A549 treated with GW870086 at 1 μM for 4 hours (cell line): ENCODE measurements at places on chromosomes 3 and 15. TPM values are rescaled to one million over a fixed set of nuclear protein-coding genes. Genes with fewer than 3 reads are reported as not detected.

MOBP gene
- 0.09 to 0.37 TPM in 2 of 5 replicates, not detected in the others for total RNA-seq

IGF1R gene
- total RNA-seq: 39.1 to 53.3 TPM (median 52.2 TPM) in 5 replicates

SLCO3A1 gene
- 20.0 to 25.6 TPM (median 22.9 TPM) in 5 replicates for total RNA-seq

RUBCN gene
- total RNA-seq: 7.7 to 10.7 TPM (median 9.7 TPM) in 5 replicates

SEMA3B gene
- total RNA-seq: 5.1 to 9.7 TPM (median 7.3 TPM) in 5 replicates

SERINC4 gene
- total RNA-seq: not detected in 5 replicates

OIP5 gene
- total RNA-seq: 13.3 to 15.9 TPM (median 14.6 TPM) in 5 replicates

GAP43 gene
- total RNA-seq: 0.09 to 0.10 TPM in 2 of 5 replicates, not detected in the others

ATP13A5 gene
- not detected in 5 replicates for total RNA-seq

SUMF1 gene
- 19.5 to 23.5 TPM (median 21.0 TPM) in 5 replicates for total RNA-seq

NCBP2 gene
- total RNA-seq: 40.8 to 47.0 TPM (median 46.2 TPM) in 5 replicates
